Erythroblast (primary cell): ENCODE measurements at places on chromosomes 13 and 19.

DNA sequence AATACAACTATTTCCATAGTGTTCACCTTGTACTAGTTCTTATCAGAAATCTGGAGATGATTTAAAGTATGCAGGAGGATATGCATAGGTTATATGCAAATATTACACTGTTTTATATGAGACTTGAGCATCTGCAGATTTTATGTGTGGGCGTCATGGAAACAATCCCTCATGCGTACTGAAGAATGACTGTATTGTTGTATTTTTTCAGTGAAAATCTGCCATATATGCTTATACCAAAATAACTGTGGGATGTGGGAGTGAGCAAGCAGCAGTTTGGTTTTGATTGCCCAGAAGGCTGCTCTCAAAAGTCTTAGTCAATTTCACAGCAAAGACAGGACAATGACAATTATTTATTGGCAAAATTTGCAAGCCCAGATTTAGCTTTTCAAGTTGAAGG, 238.8 kb upstream of the PCDH20 start:
- DNase-seq: no peak

DNA sequence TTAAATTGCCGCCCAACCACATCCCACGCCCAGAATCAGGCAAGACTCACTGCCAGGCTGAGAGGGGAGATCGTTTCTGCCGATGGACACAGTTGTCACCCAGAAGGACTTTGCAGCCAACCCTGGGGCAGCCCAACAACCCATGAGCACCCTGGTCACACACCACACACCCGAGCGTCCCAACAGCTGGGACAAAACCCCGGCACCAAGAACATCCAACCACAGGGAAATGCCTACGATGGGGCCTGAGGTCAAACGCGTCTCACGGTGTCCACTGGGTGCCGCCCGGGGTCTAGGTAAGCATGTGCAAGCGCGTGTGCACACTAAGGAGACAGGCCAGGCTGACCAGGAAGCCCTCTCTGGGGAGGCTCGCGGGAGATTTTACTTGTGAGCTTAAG, 13.0 kb downstream of the LMNB2 start:
- DNase-seq: no peak

GRCh38 chr13:98766697-98767096, 14.2 kb upstream of the SLC15A1 start:
- DNase-seq: no peak

DNA sequence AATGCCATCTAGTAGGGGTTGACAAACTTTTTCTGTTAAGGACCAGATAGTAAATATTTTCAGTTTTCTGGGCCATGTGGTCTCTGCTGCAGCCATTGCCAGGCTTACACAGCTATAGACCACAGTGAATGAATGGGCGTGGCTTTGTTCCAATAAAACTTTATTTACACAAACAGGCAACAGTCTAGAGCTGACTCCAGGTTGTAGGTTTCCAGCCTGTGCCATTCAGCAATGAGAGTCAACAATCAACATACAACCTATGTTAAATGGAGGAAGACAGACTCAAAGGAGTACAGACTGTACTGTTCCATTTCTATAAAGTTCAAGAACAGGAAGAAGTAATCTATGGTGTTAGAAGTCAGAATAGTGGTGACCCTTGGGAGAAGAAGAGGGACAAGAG, 15.2 kb upstream of the IZUMO2 start:
- no peak for DNase-seq

DNA sequence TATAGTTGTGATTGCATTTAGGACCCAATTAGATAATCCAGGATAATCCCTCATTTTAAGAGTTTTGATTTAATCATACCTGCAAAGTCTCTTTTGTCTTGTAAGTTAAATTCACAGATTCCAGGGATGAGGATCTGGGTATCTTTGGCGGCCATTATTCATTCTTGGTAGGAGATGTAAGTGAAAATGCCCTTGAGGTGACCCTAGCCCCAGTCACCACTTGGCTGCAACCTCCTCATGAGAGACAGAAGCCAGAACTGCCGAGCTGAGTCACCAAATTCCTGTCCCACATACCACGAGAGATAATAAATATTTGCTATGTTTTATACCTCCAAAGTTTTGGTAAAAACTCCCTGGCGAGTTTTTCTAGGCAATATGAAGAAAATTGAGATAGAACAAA, 389.4 kb downstream of the RFC3 start:
- no peak for DNase-seq

- DNase-seq: no peak
These were observed 361.9 kb upstream of the GPC6 start for GRCh38 chr13:92864584-92865284.
